Stimulated activated CD4-positive, alpha-beta T cell treated with anti-CD3 and anti-CD28 coated beads, TNF-alpha, amount 100 ng/mL, for 24 hours (primary cell): ENCODE measurements at places on chromosomes 7 and 10.
A peak's percentile ranks its signal among the peaks of the same experiment; 100 is the strongest.

DNA sequence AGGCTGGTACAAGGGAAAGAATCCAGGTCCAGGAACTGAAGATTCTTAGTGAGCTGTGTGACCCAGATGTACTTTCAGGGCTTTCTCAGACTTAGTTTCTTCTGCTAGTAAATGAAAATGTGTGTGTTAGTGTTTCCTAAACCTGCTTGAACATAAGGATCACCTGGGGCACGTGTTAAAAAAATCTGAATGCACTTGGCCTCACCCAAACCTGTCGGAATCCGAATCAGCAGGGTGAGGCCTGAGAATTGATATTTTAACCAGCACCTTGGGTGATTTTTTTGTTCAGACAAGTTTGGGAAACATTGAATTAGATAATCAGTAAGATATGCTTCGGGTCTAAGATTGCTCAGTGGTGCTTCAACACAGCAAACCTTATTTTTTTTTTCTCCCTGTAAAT is 59.7 kb downstream of the ZNF365 start:
- no peak for DNase-seq

DNA sequence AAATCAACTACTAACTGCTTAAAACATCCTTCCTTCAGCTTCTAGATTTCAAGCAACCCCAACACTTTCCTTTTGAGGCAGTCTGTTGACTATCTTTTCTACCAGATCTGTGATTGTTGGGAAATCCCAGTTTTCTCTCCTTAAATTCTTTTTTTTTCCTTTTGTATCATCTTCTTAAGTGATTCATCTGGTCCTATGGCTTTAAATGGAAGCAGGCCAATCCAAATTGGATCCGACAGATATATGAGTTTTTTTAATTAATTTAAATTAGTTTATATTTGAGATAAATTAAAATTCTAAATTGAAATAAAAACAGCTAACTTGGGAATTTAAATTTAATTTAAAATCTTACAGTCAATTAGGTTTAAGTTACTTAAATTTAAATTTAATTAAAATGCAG is 151.2 kb upstream of the PCLO start:
- DNase-seq: no peak

DNA sequence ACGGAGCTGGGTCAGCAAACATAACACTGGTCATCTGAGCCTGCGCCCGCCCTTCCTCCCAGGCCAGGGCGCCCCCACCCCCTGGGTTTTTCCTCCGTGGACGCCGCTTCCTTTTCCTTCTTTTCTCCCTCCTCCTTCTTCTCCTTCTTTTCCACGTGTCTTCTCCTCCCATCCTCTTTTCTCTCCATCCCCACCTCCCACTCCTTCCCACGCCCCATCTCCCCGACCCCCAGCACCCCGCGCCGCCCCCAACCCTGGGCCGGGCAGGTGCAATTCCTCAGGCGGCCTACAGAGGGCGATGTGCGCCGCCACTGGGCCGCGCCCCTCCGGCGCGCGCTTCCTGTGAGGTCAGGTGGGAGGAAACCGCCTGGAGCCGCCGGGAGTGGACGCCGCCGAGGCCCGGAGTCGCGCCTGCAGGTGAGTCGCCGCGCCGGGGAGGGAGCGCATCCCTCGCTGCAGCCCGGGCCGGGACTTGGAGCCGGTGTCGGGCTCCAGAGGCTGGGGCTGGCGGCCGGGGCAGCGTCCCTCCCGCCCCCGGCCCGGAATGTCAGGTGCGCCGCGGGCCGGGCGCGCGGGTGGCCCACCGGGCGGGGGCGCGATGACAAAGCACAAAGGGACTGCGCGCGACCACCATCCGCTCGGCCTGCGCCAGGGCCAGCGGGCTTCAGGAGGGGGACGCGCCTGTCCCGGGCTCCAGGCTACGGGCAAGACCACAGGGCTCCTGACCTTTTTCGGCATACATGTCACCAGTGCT is at the start of gene FAM241B:
TSS of gene FAM241B (plus strand) at position 351 of the 754 bp plus-strand sequence. CDS start 1,497 bp downstream, outside the sequence.
- DNase-seq: peak; percentile 69

GRCh38 chr7:76191783-76192240 is 9.9 kb upstream of the SRRM3 start:
- no peak for DNase-seq

DNA sequence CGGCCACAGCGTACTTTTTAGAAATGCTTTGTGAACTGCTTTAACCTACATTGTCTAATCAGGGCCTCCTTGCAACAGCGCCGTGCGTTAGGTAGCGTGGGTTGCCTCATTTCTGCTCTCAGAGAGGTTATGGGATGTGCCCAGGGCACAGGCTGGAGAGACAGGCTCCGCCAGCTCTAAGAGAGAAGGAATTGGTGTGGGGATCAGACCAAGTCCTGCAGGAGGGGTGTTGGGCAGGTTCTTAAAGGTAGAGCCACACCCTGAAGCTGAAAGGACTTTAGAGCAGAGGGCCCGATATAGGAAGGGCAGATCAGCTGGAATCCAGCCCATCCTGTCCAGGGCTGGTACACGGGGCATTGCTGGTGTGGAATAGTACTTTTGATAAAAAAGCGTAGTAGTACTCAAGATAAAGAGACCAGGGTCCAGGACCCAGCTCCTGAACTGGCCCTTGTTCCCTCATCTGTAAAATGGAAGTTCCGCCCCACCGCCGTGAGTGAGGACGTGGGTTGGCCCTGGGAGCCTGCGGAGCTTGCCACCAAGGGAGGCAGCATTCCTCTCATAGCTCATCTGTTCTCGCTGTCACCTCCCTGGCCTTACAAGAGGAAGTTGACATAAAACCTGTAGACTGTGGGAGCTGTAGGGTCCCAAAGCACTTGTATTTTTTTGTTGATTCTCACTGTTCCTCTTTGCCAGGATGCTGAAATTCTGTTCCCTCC is 37.2 kb downstream of the TMEM120A start:
- no peak for DNase-seq

DNA sequence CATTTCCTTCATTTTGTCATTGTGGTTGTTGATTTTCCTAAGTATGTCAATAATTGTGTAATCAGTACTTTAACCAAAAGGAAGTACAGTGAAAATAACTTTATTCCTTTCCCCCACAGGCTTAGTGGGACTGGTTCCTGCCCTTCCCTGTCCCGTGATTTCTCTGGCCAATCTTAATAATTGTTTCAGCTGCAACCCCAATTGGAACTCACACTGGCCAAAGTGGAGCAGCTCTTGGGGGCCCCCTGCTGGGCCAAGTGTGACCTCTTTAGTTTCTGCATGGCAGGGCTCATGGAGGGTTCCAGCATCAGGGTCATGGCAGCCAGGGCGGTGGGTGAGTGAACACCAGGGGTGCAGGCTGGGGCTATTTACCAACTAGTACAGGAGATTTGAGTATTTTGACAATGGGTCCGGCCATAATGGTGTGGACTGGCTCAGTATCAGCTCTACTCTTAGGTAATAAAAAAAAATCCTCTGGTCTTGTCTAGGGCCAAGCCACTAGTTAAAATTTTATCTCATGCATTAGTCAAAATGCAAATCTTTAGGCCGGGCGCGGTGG is 31.7 kb downstream of the CYCS start:
- peak; percentile 63 for DNase-seq

DNA sequence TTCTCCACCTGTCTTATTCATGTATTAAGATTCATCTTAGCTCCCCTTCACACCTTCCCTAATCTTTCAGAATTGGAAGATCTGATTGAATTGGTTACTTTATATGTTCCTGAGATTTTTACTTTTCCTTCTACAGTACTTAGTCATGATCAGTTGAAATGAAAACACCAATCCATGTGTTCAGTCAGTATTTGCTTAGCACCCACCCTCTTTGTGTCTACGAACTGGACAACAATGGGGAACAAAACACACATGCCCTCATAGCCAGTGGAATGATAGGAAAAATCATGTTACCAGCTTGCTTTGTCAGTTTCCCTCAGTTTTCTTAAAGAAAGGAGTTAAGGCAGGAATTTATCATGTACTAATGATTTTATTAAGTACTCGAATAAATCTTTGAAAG is 2.0 kb downstream of the MASTL start:
- no peak for DNase-seq

GRCh38 chr7:112362053-112362650 is 88.1 kb upstream of the IFRD1 start:
- DNase-seq: no peak

- no peak for DNase-seq
Observed at GRCh38 chr10:119818889-119819270, 53.8 kb downstream of the MCMBP start.

GRCh38 chr10:3892440-3893425 is 107.7 kb upstream of the KLF6 start:
- DNase-seq: no peak

DNA sequence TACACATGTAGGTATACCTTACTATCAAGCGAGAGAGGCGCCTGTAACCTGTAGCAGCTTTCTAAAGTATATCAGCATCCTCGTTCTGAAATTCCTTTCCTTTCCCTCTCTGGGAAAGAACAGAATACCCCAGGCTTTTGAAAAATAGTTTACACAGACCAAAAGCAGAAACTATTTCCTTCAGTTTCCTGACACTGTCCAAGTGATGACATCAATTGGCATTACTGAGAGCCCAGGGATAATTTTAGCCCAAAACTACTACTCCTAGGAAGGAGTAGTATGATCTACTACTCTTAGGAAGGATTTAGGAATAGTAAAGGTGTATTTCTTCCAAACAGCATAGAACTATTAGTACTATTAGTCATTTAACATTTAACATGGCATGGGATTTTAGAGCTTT is 6.0 kb downstream of the GNG11 start:
- DNase-seq: no peak

DNA sequence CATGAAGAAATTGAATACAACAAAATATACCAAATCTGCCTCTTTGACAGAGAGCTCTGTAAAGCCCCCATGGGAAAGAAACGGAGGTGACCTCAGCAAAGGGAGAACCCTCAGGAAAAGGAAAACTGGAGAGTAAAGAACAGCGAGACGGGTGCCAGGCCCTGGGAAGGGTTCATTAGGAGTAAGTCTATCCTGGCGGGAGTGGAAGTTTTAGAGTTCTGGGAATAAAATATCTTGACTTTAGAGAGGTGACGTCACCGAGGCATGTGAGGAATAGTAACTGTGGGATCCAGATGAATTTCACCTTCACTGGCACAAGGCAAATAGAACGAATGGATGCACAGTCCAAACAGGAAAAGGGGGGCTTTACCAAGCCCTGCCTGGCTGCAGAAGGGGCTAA is 362.8 kb upstream of the IGFBP3 start:
- no peak for DNase-seq

DNA sequence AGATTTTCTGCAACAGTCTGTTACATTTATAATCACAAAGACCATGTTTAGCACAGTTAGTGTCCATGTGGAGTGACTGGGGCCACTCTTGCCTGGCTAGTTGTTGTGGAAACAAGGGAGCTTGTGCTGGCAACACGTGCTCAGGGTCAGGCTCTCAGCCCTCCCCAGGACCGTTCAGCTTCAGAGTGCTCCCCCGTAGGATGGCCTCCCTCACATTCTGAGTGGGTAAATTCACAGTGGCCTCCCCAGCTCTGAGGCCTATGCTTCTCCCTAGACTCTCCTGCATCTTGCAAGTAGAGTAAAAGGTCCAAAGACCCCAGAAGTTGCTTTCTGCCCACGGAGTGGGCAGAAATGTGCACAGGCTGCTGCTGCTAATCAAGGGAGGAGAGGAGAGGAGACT is 122.3 kb downstream of the ADCY1 start:
- DNase-seq: no peak

- DNase-seq: no peak
Observed at GRCh38 chr7:29918850-29919249, 70.8 kb downstream of the SCRN1 start.

GRCh38 chr7:148929176-148929575 is 45.1 kb upstream of the EZH2 start:
- DNase-seq: no peak

- DNase-seq: no peak
Observed at GRCh38 chr10:43196981-43197833, 59.0 kb downstream of the CSGALNACT2 start.

DNA sequence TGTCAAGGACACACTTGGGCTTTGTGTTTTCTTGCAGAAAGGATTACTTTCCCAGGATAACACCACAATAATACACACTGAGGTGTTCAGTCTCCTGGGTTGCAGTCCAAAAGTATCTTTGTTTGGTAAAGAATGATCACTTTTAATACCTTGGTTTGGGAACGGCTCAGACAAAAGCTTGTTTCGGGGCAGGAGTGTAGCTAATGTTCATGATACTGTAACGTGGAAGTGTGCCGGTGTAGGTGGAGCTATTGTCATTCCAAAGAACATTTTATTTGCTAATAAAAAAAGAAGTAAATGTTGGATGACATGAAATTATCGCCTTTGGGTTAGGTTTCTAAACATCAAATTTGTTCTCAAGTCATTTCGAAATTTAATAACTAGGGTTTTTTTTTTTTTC is 1.2 kb downstream of the EIF4H start:
- no peak for DNase-seq

DNA sequence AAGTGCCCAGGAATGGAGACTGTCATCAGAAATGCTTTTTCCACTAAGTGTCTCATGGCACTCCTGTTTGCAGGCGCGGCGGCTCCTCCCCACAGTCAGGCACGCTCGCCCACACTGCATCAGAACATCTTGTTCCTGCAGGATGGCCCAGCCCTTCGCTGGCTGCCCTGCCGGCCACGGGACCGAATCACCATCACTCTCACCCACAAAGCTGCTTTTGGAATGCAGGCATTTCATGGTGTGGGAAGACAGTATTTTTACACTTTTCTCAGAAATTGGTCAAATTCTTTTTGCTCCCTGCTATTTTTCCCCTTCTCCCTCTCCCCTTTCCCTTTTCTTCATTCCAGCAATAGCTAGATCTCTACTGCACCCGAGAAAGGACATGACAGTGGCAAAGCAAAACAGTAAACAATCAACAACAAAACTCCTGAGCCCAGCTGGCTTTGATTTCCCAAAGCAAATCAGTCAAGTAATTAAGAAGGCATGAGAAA is 176.1 kb upstream of the TNS3 start:
- no peak for DNase-seq

DNA sequence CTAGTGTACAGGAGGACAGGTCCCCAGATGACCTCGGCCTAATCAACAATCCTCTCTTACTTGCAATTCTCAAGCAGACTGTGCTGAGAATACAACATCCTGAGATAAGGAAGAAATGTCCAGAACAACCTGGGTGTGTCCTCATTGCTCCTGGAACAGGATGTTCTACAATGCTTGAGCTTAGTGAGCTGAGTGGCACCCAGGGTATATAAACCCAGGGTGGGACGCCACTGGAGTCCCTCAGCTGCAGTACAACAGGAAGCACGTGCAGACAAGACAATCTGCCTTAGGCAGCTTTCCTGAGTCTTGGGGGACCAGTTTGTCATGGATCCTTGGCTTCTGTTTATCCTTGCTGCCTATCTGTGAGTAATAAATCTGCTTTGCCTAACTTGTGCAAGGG is 27.7 kb upstream of the SLC25A13 start:
- DNase-seq: no peak

DNA sequence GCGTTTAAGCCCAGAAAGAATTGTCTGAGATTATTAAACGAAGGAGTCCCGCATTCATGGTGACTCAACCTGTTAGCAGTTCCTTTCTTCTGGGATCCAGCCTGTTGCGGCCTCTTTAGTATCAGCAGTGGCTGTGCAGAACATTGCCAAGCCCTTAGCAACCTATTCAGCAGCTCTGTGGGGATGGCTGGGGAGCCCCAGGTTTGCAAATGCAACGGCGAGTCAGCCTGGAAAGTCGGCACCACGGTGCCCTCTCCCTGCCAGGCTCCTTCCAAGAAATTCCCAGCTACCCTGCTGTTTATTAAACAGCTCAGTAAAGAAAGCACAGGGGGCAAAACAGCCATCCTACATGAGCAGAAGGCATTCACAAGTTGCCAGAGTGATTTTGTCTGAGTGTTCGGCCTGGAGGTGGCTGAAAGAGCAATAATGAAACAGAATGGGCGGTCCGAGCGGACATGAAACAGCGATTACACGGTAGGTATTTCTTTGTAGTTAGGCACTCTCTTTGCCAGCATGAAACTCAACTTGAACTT is 198.3 kb downstream of the BAMBI start:
- no peak for DNase-seq
